CD4-positive, alpha-beta T cell (primary cell): ENCODE measurements at places on chromosomes 5 and 9. TPM values are rescaled to one million over a fixed set of nuclear protein-coding genes. Genes with fewer than 3 reads are reported as not detected.

DNA sequence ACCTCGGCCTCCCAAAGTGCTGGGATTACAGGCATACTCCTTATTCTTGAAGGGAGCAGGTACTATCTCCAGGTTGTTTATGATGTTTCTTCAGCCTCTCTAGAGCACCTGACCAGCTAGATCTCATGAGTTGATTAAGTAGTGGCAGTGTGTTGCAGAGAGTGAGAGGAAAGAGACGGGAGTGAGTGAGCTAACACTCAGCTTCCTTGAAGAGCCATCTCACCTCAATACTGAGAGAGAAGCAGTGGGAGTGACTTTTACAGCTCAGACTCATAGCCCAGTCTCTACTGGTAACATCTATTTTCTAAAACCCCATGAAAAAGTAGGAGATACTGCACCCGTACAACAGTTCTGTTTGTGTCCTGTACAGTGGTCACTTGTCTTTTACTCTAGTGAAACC, 43.9 kb upstream of the RUSC2 start:
- H3K27me3 ChIP-seq = peaks cover 35% of the 10 kb centered on the region
- no peak for DNase-seq
- H3K4me3 ChIP-seq = no peak overlapping the region

Gene PCDHGA7
- total RNA-seq = not detected

Gene KDM3B
- 66.0 TPM for total RNA-seq

DNA sequence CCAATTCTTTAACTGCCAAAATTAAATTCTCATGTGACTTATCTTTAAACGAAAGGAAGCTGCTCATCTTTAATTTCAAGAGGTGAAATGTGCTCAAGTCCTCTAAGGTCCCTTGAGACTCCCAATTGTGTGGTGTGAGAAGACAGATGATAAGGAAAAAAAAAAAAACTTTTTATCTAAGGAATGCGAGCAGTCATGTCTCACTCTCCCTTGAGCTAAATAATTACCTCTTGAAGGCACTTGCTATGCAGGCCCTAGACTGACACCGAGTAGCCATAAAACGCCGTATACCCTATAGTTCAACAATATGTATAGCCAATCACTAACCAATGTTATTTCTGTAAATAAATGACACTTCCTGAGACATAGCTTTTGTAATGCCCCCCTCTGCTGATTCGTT, 1.5 kb upstream of the DTWD2 start:
- DNase-seq = no peak
- H3K27ac ChIP-seq = no peak overlapping the region
- H3K27me3 ChIP-seq = no peaks in the 10 kb centered on the region
- no peaks in the 10 kb centered on the region for H3K36me3 ChIP-seq
- H3K4me3 ChIP-seq = no peak overlapping the region

DNA sequence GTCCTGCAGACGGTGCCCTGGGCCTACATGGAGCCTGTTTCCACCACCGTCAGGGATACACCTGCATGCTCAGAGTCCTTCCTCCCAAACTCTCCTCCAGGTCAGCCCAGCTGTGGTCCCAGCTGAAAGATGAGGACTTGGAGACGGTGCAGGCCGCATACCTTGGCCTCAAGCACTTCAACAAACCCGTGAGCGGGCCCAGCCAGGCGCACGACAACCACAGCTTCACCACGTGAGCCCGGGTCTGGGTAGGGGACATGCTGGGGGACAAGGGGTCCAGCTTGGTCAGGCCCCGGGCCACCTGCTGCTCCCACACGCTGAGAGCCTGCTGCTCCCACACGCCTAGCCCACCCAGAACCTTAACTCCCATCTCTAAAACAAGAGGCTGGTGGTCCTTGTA, 16.6 kb upstream of the CARD19 start:
- no peak overlapping the region for H3K4me3 ChIP-seq
- peaks cover 81% of the 10 kb centered on the region for H3K36me3 ChIP-seq
- no peaks in the 10 kb centered on the region for H3K27me3 ChIP-seq
- no peak overlapping the region for H3K27ac ChIP-seq
- H3K4me1 ChIP-seq = peaks cover 63% of the 10 kb centered on the region
- no peak for DNase-seq
